Activated naive CD4-positive, alpha-beta T cell treated with anti-CD3 and anti-CD28 coated beads, Interleukin-2, amount 50 U/mL, for 72 hours (primary cell): ENCODE measurements at places on chromosomes 1 and 21.

GRCh38 chr1:17645068-17645911 is 105.8 kb downstream of the ARHGEF10L start:
- DNase-seq, result no peak

- no peak for DNase-seq
Measured at GRCh38 chr1:170791941-170792340, 128.0 kb downstream of the PRRX1 start.

DNA sequence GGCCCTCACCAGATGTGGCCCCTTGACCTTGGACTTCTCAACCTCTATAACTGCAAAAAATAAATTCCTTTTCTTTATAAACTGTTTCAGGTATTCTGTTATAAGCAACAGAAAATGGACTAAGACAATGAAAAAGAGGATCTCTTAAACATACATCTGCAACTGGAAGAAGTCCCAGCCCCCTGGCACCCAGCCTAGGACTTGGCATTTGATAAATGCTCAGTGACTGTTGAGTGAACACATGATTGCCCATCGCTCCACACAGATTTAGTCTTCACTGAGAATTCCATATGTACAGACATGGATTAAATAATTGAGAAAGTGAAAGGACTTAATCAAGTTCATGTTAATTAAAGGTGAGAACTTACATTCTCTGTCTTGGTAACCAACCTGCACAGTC is 344.9 kb upstream of the RUNX1 start:
- DNase-seq, result no peak

DNA sequence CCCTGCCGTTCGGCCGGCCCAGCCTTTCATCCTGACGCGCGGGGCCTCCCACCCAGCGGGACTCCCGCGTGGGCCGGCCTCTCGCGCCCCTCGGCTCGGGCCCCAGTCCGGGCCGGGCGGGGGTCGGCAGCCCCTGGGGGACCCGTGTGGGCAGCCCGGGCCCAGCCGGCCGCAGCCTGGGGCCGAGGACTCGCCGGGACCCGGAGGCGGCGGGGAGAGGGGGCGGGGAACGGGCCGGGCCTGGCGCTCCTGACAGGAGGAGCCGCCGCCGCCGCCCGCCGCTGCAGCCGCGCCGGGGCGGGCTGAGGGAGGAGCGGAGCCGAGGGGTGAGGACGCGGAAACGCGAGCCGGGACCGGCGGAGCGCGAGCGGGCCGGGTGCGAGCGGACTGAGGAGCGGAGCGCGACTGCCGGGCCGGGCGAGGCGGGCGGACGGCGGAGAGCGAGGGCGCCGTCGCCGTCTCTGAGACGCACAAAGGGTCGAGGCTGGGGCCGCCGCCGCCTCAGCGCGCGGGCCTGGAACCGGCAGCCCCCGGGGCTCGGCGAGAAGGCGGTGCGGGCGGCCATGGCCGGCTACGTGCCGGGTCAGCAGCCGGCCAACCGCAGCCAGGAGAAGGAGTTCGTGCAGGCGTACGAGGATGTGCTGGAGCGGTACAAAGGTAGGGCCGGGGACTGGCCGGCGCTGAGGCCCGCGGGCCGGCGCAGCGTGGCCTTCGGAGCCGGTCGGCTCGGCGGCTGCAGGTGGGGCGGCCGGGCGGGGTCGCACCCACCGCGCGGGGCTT is 79.1 kb downstream of the NDUFS5 start:
- DNase-seq, result no peak

GRCh38 chr1:102693345-102693744 is 415.0 kb downstream of the COL11A1 start:
- DNase-seq, result no peak
